ENCODE measurements at places on chromosomes 1 and 21.

- DNase-seq, result no peak
Measured at GRCh38 chr1:220577926-220578325, 50.0 kb downstream of the MARK1 start.

DNA sequence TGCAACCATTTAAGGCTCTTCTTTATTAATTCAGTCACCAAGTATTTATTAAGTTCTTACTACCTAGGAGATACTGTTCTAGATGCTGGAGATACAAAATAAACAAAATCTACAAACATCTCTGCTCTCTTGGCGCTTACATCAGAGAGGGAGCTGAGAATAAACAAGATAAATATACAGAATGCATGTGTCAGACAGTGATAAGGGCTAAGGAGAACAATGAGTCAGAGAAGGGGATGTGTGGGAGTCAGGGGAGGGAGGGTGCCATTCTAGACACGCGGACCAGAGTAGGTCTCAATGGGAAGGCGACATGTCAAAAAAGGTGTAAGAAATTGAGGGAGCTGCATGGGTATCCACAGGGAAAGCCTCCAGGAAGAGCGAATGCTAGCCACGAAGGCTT is 393.2 kb downstream of the RWDD3 start:
- no peak for DNase-seq

DNA sequence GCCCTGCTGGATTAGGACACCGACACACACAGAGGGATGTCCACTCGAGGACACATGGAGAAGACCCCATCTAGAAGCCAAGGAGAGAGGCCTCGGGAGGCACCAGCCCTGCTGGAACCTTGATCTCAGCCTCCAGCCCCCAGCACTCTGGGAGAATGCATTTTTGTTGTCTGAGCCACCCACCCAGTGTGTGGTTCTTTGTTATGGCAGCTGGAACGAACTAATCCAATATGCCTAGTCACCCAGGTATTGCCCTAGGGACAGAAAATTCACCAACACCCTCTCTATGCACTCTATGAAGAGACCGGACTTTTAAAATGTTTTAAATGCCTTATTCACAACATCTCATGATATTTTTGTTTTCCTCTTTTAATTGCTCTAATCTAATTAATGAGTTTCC is 117.4 kb downstream of the CRYAA start:
- DNase-seq, result no peak

DNA sequence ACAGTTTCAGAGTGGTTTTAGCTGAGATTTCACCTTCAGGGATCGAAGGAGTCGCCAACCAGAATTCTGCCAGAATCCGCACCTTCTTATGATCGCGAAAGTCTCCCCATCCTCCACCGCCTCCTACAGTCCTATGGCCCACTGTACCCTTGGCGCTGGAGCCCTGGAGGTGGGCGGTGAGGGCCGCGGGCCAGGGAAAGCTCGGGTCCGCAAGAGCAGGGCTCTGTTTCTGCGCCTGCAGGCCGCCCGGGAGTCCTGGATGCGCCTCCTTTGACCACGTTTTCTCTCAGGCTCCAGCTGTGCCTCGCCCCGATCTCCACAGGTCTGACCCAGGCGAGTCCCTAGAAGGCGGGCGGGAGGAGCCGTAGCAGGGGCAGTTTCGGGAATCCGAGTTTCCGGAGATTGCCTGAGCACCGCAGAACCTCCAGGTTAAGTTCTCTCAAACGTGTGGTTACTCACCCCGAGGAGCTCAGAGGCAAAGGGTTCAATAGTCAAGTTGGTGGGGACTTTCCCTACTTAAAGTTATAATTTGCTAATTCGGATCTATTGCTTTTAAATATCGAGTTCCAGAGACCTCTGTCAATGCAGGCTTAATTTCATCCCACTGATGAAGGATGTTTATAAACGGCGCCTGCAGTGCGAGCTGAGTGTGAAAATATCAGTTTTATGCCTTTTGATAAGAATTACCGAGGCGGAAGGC is 3.2 kb upstream of the LHX8 start:
- peak; percentile 4 for DNase-seq

DNA sequence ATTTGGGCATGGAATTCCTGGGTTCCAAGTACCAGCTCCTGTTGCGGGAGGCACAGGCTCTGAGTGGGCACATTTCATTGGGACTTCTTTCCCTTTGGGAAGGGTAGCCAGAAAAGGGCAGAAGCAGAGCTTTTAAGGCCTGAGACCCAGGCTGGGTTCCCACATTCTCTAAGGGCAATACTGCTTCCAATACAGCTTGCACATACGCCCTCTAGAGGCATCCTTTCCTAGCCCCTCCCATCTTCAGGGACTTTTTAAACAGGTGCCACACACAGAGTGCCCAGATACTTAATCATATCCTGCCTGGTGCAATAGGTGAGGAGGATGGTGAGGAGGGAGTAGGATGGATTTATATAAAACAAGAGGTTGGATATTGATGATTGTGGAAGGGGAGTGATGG is 5.7 kb downstream of the GPR88 start:
- DNase-seq, result no peak

DNA sequence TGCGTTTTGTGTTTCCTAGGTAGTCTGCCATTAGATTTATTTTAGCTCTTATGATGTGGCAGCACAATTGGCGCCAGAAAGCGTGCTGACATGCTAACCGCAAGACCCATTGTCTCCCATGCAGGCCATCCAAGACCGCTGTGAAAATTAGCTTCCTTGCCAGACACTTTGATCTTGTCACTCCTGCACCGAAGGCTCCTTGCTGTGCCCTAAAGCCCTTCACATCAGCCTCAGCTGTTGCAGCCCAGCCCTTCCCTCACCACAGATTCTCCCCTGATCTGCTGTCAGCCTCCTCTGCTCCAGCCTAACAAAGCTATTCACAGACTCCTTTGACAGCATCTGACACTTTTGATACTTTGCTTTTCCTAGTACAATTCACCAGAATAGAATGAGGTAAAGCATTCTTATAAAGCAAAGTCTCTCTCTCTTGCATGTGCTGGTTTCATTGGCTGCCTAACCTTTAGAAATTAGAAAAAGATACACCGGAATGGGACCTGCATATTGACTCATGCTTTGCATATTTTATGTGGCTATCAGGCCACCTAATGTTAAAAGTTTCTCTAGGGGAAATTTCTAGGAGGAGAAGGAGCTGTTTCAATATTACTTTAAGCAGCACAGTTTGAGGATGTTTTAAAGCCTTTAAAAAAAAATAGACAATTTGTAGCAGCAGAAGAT is 280.3 kb upstream of the FMN2 start:
- no peak for DNase-seq

DNA sequence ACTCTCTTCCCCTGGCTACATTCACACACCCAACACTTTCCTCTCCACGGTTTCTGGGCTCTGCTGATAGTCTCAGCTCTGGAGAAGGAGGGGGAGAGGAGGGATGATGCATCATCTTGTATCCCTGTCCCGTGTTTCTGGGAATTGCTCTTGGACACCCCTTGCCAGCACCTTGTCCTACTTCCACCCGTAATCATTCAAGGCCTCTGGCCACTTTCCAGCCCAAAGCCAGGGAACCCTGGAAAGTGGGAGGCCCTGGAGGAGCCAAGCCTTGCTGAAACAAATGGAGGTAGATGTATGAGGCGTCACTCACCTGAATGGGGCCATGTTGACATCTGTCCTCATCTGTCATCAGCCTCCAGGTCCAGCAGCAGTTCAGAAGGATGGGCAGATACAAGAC is 4.4 kb downstream of the PLEKHO1 start:
- no peak for DNase-seq

DNA sequence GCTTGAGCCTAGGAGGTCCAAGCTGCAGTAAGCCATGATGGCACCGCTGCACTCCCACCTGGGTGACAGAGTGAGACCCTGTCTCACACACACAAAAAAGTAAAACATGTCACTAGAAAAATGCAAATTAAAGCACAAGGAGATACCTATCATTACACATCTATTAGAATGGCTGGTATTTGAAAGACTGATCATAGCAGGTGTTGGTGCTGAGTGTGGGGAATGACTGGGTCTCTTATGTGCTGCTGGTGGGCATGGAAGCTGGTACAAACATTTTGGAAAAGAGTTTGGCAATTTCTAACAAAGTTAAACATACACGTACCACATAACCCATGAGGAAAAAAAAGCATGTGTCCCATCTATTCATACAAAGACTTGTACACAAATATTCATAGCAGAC is 142.1 kb upstream of the ZBTB40 start:
- DNase-seq, result no peak

GRCh38 chr1:50967416-50968157 is 2.5 kb upstream of the CDKN2C start:
- DNase-seq, result peak; percentile 41
